Fibroblast of upper back skin (primary cell): ENCODE measurements at places on chromosomes 5 and 9.
A peak's percentile ranks its signal among the peaks of the same experiment; 100 is the strongest.

DNA sequence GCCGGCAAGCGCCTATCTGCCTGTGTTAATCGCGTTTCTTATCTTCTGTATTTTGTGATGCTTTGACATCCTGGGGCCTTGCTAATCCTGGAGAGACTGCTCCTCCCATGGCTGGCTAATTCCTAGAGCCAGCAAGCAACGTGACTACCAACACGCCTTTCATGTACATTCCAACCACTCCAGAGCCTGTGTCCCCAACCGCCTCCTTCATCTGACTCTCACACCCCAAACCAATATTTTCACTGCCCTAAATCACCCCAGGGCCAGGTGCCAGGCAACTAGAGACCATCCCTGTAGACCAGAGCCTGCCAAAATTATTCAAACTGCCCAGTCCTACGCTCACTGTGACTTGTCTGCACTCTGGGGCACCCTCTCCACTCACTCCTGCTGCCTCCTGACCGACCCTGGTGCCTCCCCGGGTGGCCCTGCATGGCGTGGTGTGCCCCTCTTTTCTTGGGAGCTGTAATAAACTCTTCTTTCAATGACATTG, 50.5 kb upstream of the COL5A1 start:
- DNase-seq: peak; percentile 54

GRCh38 chr5:133708331-133708850, 96.0 kb upstream of the FSTL4 start:
- DNase-seq: no peak

- no peak for DNase-seq
These were observed 2.4 kb downstream of the PRRX2 start for GRCh38 chr9:129667850-129668249.

DNA sequence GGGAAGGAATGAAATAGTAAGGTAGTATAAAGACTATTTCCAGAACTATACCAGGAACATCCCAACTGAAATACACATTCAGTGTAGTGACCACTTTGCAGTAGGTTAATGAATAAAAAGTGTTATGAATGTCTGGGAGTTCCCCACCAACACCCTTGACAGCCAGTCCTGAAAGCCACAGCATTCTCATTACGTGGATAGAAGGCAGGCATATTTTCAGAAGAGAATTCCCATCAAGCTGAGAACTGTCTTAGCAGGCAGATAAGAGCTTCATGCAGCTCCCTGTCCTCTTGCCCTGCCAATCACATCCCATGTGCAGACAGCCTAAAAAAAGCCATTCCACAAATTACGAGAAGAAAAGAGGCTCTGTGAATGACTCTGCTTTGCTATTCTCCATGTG, 695.0 kb downstream of the DTWD2 start:
- no peak for DNase-seq

- DNase-seq: peak; percentile 58
These were observed 87.7 kb downstream of the ENTREP1 start for GRCh38 chr9:69412741-69413150.

DNA sequence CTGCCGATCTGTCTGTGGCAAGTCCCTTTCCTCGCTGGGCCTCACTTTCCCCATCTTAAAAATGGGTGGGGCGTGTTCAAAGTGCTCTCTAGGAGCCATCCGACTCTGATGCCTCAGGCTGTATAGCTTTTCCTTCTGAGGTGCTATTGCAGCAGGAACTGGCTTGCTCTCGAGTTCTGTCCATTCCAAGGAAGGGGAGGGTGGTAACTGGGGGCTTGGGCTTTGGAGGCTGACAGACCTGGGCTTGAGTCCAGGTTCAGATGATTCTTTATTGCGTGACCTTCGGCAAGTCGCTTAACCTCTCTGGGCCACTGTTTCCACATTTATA, 139.5 kb downstream of the RGS3 start:
- no peak for DNase-seq

DNA sequence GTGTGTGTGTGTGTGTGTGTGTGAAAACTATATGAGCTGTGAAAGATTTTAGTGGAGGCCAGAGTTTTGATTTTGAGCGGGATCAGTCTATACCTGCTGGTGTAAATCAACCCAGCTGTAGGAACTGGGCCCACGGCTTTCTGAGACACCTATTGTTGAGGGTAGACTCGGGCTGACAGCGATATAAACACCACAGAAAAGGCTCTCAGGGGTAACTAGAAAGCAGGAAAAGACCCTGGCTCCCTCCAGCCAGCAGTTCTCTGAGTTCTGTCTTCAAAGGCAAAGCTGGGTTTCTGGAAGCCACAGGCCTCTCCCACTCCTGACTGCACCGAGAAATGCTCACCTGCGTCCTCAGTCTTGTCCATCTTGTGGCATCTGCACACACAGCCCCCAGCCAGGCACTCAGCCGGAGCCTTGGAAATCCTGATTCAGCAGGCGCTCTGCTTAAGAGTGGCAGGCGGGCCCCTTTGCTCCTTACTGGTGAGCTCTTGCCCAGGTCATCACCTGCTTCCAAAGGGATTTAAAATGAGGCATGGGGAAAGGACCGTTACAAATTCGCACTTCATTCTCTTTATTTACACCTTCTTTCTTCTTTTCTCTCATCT, 223.3 kb downstream of the NDUFS4 start:
- no peak for DNase-seq

- DNase-seq: peak; percentile 99
These were observed 60.6 kb upstream of the ZFR start for GRCh38 chr5:32504989-32505596.

GRCh38 chr9:29685531-29685930, 2112.2 kb upstream of the C9orf72 start:
- DNase-seq: peak; percentile 1

GRCh38 chr9:69136779-69137178, 37.3 kb upstream of the TJP2 start:
- DNase-seq: no peak

DNA sequence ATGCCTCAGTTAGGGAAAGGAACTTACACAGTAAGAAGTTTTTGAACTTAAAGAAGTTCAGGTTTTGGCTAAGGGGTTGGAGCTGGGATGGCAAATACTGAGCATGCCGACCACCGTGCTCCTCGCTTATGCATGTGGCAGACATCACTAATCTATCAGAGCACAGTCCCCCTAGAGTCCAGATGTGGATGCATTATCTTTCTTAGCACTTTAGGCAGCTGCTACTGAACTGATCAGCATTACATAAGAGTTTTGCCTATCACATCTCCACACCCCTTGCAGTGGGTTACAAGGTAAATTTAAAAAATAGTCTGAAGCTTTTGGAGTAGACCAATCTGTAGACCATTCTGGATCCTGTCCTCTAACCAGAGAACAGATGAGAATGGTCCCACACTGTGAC, 22.4 kb downstream of the MACIR start:
- DNase-seq: no peak

DNA sequence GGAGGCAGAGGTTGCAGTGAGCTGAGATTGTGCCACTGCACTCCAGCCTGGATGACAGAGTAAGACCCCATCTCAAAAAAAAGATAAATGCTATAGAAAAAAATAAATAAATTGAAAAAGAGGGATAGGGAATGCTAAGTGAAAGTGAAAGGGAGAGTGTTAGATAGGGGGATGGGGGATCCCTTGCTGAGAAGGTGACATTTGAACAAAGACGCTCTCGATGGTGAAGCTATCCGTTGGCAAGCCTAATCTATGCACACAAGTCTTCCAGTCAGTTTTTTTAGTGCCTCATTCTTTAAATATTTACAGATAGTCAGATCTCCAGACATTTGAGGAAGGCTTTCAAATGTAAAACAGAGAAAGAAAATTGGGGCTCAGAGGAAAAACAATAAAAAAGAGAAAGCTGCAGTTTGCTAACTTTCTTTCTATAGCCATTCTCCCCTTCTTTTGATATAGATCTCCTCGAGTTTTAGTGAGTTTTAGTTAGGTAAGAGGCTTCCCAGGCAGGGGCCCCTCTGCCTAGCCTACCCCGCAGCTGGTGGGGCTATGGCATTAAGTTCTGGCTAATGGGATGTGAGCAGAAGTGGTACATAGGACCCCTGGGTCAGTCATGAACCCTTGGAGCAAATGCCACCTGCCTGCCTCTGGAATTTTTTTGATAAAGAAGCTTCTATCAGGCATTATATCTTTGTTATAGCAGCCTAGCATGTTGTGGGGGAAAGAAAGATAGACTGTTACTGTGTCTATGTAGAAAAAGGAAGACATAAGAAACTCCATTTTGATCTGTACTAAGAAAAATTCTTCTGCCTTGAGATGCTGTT, 12.0 kb downstream of the GLRX start:
- peak; percentile 18 for DNase-seq

GRCh38 chr5:31078956-31079355, 114.5 kb upstream of the CDH6 start:
- no peak for DNase-seq

GRCh38 chr9:125887172-125887571, 140.0 kb downstream of the PBX3 start:
- no peak for DNase-seq

DNA sequence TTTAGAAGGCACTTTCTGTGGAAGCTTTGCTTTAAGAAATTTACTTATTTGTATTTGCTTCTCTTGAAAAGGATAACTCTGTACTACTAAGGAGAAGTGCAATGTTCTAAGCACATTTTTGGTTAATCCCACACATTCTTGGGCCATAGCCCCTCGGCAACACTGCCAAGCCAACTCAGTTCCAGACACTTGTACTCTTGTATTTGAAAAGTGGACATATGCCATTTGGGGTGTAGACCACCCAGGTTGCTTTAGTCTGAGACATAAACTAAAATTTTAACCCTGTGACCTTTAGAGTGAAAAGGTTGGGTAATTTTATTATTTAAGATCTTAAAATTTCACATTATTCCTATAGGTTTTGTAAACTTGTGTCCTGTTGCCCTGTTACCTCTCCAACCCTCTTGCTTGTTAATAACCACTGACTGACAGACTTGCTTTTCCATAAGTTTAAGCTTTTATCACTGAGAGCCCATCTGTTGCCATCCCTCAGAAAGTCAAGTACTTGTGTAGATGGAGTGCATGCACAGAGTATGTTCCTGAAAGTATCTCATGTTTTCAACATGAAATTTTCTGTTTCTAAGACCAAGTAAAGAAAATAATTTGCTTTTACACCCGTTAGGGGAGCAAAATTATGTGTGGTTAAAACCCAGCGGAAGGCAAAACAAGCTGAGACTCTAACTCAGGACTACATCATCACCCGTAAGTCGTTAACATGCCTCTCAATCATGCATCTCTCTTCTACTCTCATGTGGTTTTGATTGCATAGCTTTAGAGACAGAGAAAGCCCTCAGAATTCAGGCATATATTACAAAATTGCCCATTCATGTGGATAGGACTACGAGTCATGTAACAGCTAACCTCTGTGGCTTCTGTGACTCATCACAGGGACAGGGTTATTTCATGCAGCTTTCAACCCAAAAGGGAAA, 117.3 kb downstream of the GDNF start:
- peak; percentile 99 for DNase-seq

DNA sequence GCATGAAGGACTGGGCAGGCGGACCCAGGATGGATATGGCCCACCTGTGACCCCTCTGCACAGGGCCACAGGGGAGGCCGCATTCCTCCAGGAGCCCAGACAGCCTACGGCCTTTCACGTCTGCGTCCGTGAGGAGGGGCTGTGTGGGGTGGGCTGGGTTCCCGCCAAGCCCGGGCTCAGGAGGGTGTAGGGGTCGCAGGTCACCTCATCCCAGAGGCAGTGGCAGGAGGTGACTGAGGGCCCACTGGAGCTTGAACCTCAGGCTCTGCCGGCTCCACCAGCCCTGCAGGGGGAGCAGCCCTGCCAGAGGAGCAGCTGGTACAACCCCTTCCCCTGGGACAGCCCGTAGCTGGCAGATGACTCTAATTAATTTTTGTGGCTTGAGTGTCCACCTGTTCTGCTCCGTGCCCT, 40.7 kb upstream of the CACNA1B start:
- DNase-seq: no peak

GRCh38 chr5:17381932-17382331, 116.1 kb upstream of the TAF11L2 start:
- DNase-seq: no peak

DNA sequence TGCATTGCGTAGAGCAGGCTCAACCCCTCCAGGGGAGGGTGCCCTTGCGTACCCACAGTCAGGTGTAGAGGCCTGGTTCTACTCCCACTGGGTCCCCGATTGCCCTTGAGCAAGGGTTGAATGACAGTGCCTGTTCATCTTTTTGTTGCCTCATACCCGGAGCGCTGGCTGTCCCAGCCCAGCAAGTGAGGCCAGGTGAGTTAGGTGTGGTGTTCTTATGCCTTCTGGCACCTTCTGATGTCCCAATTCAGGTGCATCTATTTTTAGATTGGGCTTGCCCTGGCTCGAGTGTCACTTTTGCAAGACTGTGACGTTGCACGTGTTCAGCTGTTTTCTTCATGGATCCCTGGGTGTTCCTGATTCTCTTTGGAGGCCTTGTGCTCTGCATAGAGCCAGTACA, 257.8 kb downstream of the GOLPH3 start:
- no peak for DNase-seq

DNA sequence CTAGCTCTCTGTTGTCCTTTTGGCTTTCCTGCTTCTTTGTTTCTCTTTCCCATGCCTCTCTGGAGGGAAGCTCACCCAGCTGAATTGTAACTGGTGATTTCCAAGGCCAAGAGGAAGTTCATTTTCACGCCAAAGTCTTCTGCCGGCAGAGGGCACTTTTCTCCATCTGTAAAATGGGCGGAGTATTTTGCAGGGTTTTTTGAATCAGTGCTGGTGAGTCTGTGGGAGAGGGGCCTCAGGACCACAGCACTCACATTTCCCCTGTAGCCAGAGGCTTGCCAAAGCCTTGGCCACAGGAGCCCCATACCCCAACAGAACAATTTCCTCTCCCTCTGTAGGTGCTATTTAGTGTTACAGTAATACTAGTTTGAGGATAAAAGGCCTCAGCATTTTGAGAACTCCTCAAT, 42.3 kb upstream of the MATR3 start:
- DNase-seq: no peak

DNA sequence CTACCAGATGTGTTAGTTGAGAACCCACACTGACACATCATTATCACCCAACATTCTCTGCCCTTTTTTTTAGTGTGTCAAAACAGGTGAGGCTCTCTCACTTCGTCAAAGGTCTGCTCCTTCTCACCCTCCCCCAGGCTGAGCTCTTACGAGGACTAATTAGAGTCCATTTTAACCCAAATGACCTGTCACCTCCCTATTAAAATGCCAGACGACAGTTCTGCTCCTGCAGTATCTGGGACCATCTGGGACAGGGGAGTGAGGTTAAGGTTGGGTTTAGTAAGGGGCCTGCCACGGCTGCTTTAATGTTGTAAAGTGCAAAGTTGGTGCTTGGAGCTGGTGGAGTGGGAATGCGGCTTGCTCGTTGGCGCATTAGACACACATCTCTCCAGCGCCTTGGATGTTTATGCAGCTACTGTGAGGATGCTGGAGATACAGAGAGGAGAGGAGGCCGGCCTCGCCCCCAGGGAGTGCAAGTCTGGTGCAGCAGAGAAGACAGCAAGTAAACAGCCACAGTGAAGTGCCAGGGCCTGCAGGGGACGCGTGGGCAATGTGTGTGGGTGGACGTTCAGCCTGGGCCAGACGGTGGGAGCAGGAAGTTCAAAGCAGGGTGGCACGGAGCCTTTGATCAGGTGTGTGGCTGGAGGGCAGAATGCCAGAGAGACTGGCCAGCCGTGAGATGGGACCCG, 96.2 kb downstream of the C9orf50 start:
- no peak for DNase-seq

GRCh38 chr9:21326526-21327139, 8.6 kb downstream of the KLHL9 start:
- peak; percentile 41 for DNase-seq
